ENCODE measurements at places on chromosomes 3 and 15.

GRCh38 chr3:69934398-69934797 lies 65.1 kb upstream of the SAMMSON start:
- DNase-seq, result no peak

DNA sequence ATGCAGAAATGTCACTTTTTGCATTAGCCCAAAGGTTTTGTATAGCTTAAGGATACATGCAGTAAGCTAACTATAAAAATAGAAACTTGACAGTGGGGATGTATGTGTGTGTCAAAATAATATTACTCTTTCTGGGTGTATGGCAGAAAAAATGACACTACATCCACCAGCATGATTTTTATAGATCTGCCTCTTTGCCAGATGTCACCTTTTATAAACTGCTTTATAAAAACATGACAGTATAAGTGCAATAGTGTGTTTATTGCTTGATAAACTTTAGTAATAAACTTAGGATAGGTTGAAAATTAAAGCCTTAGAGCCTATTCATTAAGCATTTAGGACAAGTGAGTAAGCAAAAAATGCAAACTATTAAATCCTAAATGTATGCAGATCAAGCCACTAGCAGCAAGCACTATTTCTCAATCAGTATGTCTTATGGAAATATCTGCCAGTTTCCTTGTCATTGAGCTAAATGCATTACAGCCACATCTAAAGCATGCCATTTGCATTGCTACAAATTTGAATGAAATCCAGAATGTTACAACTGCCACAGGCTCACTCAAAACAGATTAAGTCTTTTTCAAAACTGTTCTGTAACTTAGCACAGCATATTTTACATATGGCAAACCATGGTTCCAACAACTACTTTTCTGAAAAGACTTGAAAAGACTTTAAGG lies 935.0 kb downstream of the FHIT start:
- DNase-seq, result no peak

GRCh38 chr3:174158674-174159073 lies 700.5 kb upstream of the NAALADL2 start:
- no peak for DNase-seq

GRCh38 chr3:144244662-144245061 lies 273.0 kb downstream of the DIPK2A start:
- DNase-seq, result no peak

DNA sequence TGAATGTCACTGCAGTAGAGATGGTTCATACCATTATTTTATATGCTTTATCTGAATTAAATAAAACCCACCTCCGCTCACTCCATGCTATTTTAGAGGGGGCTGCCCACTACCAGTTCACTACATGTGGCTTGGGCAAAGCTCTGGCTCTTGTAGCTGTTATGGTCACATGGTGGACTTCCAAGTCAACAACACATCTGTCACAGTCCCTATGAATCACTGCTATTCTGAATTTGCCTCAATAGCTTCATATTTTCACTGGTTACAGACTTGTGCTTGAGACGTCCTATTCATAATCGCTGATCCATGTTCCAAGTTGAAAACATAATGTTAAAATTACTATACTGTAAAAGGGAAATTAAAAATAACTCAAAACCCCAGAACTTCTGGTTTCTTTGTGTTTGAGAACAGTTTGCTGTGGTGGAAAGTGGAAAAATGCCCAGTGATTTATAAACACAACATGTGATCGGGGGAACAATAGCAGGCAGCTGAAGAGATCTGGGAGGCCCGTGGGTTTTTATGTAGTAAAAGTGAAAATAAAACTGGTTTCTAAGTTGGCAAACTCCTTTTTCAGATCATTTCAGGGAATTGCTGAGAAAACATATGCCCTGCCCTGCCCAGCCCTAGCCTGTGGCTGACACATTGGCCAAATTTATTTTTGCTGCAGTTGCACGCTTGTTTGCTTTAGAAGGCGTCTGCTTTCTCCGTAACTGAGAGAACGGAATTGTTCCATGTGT lies 128.8 kb upstream of the PRR23C start:
- DNase-seq, result no peak

GRCh38 chr15:40782609-40783227 lies 12.9 kb downstream of the C15orf62 start:
- DNase-seq, result peak; percentile 81

- no peak for DNase-seq
Observed at GRCh38 chr3:38349684-38350359, 3.2 kb downstream of the XYLB start.

GRCh38 chr3:171494457-171495109 lies 34.4 kb upstream of the TNIK start:
- no peak for DNase-seq

DNA sequence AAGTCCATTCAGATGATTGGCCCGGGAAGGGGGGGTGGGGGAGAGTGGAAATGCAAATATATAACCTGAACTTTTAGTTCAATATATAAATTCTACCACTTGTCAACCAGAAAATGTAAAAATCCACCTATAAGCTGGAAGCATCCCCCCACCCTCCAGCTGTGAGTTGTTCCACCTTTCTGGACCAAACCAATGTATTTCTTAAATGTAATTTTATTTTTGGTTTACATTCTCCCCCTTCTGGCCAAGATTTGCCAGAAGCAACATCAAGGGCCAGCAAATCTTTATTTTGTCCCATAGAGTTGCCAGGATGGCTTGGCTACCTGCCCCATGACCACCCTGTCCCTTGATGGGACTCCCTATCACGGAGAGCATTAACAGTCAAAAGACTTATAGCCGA lies 545.7 kb downstream of the TBL1XR1 start:
- no peak for DNase-seq

- no peak for DNase-seq
Observed at GRCh38 chr3:16765661-16766060, 119.1 kb upstream of the PLCL2 start.

DNA sequence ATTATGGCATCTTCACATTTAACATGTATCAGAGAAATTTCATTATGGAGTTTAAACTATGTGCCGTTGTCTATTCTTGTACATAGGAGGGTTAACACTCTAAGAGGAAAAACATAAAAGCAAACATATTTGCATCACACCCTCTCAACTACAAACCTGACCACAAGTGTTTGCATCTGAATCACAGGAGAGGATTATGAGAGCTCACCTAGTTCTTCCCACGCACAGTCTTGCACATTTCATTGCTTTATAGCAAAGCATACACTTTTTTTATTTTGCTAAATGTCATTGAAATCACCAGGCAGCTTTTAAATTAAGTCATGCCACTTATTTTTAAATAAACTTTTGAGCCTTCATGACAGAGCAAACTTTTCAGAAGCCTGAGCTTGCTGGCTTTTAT lies 12.5 kb downstream of the TRAT1 start:
- DNase-seq, result peak; percentile 18

DNA sequence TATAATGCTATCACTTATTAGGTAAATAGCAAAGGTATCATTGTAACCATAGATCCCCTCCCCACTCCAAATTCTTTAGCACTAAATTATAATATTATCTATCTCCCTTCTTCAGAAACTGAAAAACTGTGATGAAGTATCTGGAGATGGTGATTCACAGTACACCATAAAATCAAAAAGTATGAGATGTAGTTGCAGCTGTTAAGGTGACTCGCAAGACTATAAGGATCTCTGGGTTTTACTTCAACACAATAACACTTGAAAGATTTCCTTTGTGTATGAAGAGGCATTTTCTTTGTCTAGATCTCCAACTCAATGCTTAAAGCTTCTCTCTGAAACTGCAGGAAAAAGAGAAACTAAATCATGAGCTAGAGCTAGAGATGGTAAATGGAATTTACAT lies 46.9 kb downstream of the IFT57 start:
- no peak for DNase-seq

DNA sequence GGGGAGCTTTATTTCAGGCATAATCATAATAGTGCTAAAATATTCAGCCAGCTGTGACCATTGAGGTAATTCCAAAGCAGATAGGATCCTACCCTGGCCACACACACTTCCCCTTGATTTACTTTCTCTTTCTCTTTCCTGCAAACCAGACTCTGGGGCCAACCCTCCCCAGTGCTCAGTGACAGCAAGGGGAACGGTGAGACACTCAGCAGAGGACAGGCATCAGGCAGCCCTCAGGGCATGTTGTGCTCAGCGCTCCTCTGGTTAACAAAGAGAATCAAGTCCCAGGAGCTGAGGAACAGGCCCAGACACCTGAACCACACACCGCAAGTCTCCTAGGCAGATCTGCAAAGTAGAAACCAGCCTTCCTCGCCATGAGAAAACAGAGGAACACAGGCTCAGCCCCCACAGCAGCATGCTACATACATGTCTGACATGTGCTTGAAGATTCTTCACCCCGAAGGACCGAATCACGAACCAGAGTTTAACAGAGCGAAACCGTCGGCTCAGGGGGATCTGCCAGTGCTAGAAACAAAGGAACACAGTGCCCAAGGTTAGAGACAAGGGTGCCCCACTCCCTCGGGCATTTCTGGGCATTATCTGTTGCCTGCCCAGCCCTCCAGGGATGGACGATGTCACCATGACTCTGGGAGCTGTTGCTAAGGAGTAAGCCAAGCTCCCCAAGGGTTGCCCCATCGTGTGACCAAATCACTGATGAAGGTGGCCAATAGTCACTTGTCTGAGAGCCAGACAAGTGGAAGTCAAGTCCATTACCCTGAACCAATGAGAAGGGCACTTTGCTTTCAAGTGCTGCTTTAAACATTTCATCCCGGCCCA lies 17.5 kb downstream of the HDC start:
- DNase-seq, result peak; percentile 48

DNA sequence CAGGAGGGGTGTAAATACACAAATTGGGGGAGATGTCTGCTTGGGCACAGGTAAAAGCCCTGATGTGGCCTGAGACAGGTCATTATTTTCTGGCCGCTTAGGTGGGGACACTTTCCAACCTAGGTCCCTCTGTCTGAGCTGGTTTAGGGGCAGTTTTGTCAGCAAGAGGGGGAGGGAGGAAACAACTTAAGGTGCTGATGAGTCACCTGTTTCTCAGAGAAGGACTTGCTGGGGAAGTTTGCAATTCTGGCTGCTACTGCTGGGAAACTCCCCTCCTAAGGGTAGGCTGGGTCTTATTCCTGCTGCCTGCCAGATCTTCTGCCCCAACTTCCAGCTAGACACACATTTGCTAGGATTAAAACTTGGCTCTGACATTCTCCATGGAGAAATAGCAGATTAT lies 4.8 kb upstream of the RHOV start:
- DNase-seq, result peak; percentile 39

- DNase-seq, result no peak
Observed at GRCh38 chr3:187093320-187093719, 46.0 kb downstream of the RPL39L start.

- no peak for DNase-seq
Observed at GRCh38 chr15:71203586-71204474, 88.6 kb downstream of the THSD4 start.

DNA sequence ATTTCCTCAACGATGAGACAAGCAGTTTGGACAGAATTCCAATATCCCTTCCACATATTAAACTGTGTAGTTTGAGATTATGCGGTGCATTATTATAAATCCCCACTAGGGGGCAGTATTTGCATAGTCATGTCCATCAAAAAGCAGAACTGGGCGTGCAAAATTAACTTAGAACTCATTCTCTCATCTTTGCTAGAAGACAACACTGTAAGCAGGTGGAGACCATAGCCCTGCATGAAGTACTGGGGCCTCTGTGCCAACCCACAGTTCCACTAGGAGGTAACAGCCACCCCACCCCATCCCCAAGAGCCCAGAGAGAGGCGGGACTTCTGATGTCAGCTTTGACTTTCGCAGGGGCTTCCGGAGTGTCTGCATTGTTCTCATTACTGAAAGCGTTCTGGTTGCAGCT lies 106.6 kb upstream of the TMC3 start:
- no peak for DNase-seq

DNA sequence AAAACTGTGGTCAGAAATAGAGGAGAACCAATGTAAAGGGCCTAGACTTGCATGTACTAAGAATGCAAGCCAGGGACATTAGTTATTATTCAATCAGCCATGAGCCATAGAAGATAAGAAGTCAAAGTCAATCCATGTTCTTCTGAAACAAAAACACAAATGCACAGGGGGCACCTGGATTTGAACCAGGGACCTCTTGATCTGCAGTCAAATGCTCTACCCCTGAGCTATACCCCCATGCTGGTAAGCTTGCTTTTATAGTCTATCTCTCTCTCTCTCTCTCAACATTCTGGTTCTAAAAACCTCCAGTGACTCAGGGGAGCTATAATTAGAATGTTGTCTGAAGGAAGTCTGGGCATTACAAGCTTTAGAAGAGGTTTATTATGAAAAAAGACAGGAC lies 85.6 kb upstream of the ACP3 start:
- no peak for DNase-seq

GRCh38 chr15:66908744-66909095 lies 156.7 kb upstream of the SMAD3 start:
- no peak for DNase-seq

GRCh38 chr3:161531930-161532329 lies 35.3 kb downstream of the OTOL1 start:
- DNase-seq, result no peak

GRCh38 chr15:87312221-87312620 lies 944.3 kb downstream of the NTRK3 start:
- DNase-seq, result no peak

DNA sequence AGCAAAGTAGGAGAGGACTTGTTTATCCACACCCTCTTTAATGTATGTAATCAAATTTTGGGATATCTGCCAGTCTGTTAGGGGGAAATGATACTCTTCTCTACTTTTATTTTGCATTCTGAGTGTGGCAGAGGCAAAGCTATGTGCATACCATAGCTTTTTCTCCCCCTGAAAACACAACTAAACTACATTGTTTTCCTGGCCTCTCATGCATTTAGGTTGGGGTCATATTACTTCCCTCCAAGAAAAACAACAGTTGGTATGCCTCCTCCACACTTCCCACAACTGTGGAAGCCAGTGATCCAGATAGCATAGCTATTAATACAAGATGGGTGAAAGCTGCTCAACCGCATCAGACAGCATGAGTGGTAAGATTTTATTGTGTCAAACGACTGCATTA lies 6.9 kb downstream of the RPL15 start:
- DNase-seq, result no peak

DNA sequence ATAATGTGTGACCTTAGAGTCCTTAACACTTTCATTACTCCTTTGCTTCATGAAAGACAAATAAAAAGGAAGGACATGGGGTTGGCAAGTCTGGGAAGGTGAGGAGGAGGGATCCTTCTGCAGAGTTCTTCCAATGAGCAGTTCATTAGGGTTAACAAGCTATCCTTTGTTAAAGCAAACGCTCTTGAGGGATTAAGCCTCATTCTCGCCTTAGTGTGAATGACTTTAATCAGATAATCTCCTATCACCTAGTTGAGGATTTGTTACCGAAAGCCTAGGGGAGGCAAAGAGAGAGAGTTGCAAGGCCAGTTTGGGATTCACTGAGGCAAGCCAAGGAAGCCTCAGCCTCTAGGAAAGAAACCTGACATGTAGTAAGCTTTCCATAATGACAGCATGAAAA lies 7.4 kb upstream of the MBNL1 start:
- DNase-seq, result no peak

GRCh38 chr3:197847866-197848401 lies 56.9 kb downstream of the LRCH3 start:
- DNase-seq, result peak; percentile 17

GRCh38 chr3:134543113-134543512 lies 57.3 kb downstream of the CEP63 start:
- no peak for DNase-seq

Measured in activated naive CD4-positive, alpha-beta T cell treated with anti-CD3 and anti-CD28 coated beads, Interleukin-2, amount 50 U/mL, for 16 hours (primary cell).